ENCODE measurements at places on chromosomes 16 and 17.

GRCh38 chr17:6428207-6428965 lies 6.5 kb downstream of the AIPL1 start:
- no peak for DNase-seq

DNA sequence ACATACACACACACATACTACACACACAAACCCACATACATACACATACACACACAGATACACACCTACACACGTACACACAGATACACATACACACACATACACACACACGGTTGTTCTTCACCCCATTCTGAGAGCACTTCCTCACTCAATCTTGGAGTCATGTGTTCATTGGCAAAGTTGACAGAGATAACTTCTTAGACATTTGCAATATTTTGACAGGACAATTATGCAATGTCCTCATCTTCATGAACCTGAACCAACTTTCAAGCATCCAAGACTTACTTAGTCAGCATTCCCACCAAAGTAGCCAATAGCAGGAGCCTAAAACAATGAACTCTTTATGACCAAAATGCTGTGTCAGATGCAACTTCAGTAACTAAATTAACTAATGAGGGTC lies 77.1 kb upstream of the DNAH17 start:
- DNase-seq: no peak

- no peak for DNase-seq
These were observed 12.7 kb upstream of the RNF135 start for GRCh38 chr17:30958187-30958586.

DNA sequence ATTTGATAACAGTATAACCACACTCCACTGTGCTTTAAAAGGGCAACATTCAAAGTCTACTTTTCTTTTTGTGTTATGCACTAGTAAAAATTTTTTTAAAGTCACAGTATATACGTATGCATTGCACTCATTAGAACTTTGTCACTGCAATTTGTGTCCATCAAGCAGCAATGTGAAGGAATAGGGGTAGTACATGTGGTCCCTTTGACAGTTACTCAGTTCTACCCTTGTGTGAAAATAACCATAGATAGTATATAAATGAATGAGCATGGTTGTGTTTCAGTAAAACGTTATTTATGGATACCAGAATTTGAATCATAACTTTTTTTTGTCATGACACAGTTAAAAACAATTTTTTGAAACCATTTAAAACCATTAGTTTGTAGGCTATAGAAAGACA lies 30.7 kb downstream of the NFATC3 start:
- DNase-seq: no peak

- DNase-seq: no peak
These were observed 17.3 kb downstream of the MPHOSPH6 start for GRCh38 chr16:82152641-82153112.

DNA sequence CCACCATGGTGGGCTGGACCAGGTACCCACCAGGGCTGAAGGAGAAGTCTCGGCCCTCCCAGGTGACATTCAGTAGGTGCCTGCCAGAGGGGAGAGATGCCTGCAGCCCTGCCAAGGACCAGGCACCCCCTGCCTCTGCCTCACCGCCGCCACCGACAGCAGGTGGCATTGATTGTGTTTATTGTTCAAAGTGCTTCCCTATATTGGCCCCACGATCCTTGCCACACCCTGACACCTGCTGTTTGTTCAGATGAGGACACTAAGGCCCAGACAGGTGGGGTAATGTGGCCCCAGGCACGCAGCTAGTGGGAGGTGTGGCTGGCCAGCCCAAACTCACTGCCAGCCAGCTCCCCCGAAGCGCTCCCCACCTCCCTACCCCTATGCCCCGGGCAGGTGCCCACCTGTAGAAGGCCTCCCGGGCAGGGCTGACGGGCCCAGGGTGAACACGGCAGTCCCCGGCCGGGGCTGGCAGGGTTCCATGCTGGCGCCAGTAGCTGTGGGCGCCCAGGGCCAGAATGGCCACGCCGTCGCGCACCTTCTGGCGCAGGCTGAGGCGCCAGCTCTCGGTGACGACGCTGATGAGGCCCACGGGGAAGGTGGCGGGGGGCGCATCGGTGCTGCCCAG lies 8.0 kb downstream of the GRIN2C start:
- no peak for DNase-seq
